ENCODE measurements at places on chromosomes 5 and 9. TPM values are rescaled to one million over a fixed set of nuclear protein-coding genes. Genes with fewer than 3 reads are reported as not detected.

DNA sequence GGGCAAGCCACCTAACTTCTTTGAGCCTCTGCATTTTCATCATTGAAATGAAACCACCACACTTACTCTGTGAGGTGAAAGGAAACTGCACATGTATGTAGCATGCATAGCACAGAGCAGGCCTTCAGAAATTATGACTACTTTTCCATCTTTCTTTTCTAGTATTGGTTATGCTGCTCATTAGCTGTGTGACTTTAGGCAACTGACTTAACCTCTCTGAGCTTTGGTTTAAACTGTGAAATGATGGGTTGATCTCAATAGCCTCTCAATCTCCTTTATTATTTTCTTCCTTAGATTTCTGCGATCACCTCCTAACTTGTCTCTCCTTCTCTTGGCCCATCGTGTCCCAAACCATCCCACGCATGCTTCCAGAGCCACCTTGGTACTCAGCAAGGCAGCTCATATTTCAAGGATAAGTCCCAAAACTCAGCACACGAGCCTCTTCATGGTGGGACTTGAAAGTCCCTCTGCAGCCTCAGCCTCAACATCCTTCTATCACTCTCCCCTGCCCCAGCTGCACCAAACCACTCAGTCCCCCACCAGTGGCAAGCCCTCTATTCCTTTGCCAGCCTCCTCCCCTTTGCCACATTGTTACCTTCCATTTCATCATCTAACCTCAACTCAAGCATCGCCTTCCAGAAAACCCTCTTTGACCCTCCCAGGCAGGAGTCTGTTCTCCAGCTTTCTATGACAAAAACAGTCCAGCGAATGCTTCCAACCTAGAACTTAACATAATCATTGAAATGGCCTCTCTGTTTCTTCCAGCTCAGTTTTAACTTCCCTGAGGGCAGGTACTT is 60.3 kb upstream of the DNAH5 start:
- peaks cover 10% of the 10 kb centered on the region for H3K4me1 ChIP-seq
- no peak overlapping the region for H3K4me3 ChIP-seq
- no peak overlapping the region for H3K27ac ChIP-seq

- peaks cover 19% of the 10 kb centered on the region for H3K36me3 ChIP-seq
- H3K4me1 ChIP-seq: no peaks in the 10 kb centered on the region
- no peak for DNase-seq
- H3K4me3 ChIP-seq: no peak overlapping the region
These were observed 23.2 kb downstream of the HK3 start for GRCh38 chr5:176875783-176876505.

DNA sequence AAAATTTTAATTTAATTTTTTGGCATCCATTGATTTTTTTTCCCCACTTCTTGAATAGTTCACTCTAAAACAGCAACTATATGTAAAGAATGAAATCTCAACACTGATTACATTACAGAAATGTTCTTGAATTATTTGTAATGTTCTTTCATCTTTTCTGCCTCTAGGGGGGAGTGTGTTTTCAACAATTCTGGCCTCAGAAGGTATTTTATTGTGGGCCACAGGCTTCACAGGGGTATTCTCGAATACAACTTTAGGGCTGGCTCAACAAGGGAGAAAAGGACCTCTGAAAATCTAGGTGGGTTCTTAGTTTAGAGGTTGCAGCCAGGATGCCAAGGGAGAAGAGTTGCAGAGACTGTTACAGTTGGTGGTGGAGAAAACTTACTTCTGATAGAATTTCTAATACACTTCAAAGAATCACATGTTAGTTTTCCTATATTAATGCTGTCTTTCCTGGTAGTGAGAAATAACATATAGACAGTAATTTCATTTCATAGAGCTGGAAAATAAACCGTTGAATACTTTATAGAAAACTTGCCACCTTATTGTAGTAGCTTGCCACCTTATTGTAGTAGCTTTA is 3.6 kb upstream of the NPR3 start:
- H3K4me3 ChIP-seq: no peak overlapping the region
- no peak for DNase-seq
- H3K4me1 ChIP-seq: peaks cover 11% of the 10 kb centered on the region
- H3K27me3 ChIP-seq: peaks cover 42% of the 10 kb centered on the region
- H3K27ac ChIP-seq: no peak overlapping the region
- no peaks in the 10 kb centered on the region for H3K36me3 ChIP-seq

DNA sequence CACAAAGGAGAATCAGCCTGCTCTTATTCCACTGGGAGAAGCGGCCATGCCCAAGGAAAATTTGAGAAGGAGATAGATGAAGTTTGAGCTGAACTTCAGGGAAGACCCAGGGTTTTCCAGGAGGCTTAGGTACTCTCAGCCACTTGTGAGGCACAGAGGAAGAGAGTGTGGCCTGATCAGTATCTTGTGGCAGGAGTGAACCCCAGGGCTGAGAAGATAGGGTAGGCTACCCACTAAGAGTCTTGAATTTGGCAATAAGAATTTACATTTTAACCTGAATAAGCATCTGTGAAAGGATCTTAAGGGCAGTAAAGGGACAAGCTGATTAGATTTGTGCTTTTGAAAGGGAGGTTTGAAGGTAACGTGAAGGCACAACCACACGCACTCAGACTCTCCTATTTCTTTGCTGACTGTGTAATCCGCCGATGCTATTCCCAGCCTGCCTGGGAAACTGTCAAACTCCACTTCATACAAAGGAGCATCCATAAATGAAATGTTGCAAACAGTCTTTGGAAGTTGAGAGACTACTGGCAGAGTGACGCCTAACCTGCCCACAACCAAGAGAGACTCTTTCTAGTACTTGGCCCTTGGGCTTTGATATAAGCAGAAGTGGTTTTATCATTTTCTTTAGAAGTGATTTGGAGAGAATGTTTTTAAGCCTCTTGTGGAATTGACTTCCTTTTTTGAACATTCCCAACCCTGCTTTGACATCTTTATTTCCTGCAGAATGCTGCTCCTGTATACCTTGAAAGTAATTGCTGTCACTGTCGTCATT is 108.2 kb upstream of the VCAN start:
- no peaks in the 10 kb centered on the region for H3K4me1 ChIP-seq
- H3K27me3 ChIP-seq: no peaks in the 10 kb centered on the region
- no peak overlapping the region for H3K27ac ChIP-seq
- no peak for DNase-seq

GRCh38 chr5:34930462-34930844 is 1.1 kb downstream of the DNAJC21 start:
- peak overlapping the region; percentile 87 for H3K4me3 ChIP-seq
- peaks cover 36% of the 10 kb centered on the region for H3K4me1 ChIP-seq
- DNase-seq: no peak
- H3K27me3 ChIP-seq: no peaks in the 10 kb centered on the region
- H3K27ac ChIP-seq: peak overlapping the region; percentile 93

- no peak overlapping the region for H3K27ac ChIP-seq
- no peak for DNase-seq
- H3K4me1 ChIP-seq: peaks cover 20% of the 10 kb centered on the region
- H3K27me3 ChIP-seq: peaks cover 20% of the 10 kb centered on the region
- no peaks in the 10 kb centered on the region for H3K36me3 ChIP-seq
These were observed 729 bp upstream of the TMEM38B start for GRCh38 chr9:105693435-105694189.

GRCh38 chr5:134568761-134569695 is 43.6 kb downstream of the JADE2 start:
- DNase-seq: peak; percentile 84
- H3K27me3 ChIP-seq: no peaks in the 10 kb centered on the region
- H3K27ac ChIP-seq: peak overlapping the region; percentile 62
- no peak overlapping the region for H3K4me3 ChIP-seq
- peaks cover 91% of the 10 kb centered on the region for H3K36me3 ChIP-seq

GRCh38 chr9:109213285-109214121 is 46.5 kb upstream of the FRRS1L start:
- H3K27me3 ChIP-seq: no peaks in the 10 kb centered on the region
- H3K4me1 ChIP-seq: no peaks in the 10 kb centered on the region

GRCh38 chr9:122029898-122030297 is 63.2 kb downstream of the TTLL11 start:
- peaks cover 11% of the 10 kb centered on the region for H3K4me1 ChIP-seq
- H3K4me3 ChIP-seq: no peak overlapping the region
- no peaks in the 10 kb centered on the region for H3K27me3 ChIP-seq
- no peaks in the 10 kb centered on the region for H3K36me3 ChIP-seq

Gene RETREG1
- 26.0 TPM for total RNA-seq

Gene LPAR1
- total RNA-seq: 23.3 TPM

Measured in left lung (tissue), 14 donors.